ENCODE measurements at places on chromosomes 2 and 18.

- no peak for DNase-seq
These were observed 236.0 kb downstream of the DYSF start for GRCh38 chr2:71689393-71689792.

DNA sequence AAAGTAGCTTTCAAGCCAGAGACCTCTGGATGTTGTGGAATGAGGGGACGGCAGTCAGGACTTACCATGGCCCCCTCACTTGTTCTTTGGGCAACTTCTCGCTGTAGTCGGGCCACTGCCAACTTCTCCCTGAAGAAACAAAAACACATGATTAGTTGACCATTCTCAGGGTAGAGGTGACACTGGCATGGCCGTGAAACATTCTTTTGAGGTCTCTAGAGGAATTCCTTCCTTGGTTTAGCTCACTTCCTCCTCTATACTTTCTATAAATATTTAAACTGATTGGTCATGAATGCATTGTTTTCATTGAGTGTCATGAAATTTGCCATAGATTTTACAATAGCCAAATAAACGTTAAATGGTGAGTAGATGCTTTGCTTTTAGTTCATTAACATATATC lies 354.6 kb downstream of the NCKAP5 start:
- no peak for DNase-seq

- DNase-seq, result no peak
These were observed 244.3 kb downstream of the FAM210A start for GRCh38 chr18:13481820-13482617.

- peak; percentile 15 for DNase-seq
These were observed 1.1 kb downstream of the RNF103 start for GRCh38 chr2:86622519-86623042.

- DNase-seq, result peak; percentile 96
These were observed 100.5 kb downstream of the CDC42EP3 start for GRCh38 chr2:37570773-37571586.

GRCh38 chr2:16630463-16630862 lies 35.2 kb downstream of the CYRIA start:
- no peak for DNase-seq

DNA sequence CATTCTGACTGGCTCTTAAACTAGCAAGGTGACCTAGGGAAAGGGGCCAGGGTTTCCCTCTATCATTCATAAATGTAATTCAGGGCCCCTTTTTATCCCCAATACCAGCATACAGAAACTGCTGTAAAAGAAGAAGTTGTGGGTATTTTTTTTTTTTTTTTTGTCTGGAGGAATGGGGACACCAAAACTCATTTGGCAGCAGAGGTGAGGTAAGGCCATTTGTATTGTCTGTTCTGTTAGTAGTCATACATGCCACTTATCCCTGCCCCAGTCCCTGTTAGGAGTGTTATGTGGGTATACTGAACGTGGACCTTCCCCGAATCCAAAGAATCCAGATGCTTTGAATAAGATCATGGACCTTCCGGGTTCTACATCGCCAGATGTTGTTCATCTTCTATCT lies 1.7 kb downstream of the SEPTIN2 start:
- DNase-seq, result no peak

DNA sequence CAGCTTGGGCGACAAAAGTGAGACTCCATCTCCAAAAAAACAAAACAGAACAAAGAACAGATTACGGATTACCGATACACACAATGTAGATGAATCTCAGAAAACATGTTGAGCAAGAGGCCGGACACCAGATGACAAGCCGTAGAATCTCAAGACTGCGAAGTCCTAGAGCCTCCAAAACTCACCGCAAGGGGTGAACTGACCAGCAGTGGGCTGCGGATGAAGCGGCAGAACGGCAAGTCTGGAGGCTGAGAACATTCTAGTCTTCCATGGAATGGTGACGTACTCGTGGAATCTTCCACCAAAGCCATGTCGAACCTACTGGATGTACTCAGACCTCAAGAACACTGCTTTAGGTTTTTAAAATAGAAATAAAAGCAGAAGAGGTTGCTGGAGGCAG lies 198.8 kb downstream of the NDUFA10 start:
- DNase-seq, result no peak

DNA sequence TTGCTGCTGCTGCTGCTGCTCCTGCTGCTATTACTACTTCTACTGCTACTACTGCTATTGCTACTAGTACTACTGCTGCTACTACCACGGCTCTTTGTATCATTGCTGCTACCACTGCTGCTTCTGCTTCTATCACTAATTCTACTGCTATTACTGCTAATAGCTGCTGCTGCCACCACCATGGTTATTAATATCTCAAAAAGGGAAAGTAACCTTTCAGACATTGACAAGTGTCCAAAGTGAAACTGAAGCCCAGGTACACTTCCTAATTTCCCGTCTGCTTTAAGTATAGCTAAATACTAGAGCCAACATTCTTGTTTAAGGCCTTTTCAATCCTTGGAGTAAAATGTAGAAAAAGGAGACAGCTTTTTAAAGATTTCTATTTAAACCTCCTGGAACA lies 45.4 kb upstream of the EHBP1 start:
- no peak for DNase-seq

GRCh38 chr2:230329946-230330605 lies 3.1 kb downstream of the SP140L start:
- DNase-seq, result no peak

- no peak for DNase-seq
These were observed 738.1 kb upstream of the NXPH2 start for GRCh38 chr2:139518321-139518720.

DNA sequence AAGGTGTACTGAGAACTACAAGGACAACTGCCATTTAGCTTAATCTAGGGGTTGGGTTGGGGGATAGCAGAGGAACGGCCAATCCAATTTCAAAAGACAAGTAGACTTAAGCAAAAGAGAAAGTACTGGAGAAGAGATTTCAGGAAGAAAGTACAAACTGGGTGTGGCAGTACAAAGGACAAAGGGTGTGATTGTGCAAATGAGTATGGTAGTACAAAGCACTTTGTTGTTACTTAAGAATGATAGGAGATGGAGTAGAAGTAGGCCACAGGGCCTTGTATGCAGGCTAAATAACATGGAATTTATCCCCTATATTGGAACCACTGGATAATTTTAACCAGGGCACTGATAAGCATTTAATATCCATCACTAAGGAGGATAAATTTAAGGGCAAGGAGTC lies 4.7 kb upstream of the ORC2 start:
- no peak for DNase-seq

GRCh38 chr18:41587976-41588375 lies 367.1 kb upstream of the PIK3C3 start:
- DNase-seq, result no peak

DNA sequence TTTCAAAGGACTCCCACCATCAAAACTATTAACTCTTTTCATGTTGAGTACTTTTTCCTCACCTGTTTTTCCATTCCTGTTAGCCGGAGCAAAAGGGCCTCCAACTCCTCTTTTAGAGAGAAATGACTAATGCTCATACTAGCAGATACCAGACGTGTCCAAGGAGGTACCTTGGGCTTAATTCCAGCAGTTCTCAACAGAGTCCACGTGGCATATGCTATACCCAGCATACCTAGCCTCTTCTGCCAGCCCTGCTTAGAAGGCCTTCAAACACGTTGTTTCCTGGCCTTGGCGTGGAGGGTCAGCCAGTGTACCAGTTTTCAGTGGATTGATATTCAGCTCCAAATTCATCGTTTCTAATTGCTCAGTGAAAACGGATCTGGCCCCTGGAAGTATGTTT lies 123.9 kb downstream of the MGAT5 start:
- DNase-seq, result peak; percentile 34

DNA sequence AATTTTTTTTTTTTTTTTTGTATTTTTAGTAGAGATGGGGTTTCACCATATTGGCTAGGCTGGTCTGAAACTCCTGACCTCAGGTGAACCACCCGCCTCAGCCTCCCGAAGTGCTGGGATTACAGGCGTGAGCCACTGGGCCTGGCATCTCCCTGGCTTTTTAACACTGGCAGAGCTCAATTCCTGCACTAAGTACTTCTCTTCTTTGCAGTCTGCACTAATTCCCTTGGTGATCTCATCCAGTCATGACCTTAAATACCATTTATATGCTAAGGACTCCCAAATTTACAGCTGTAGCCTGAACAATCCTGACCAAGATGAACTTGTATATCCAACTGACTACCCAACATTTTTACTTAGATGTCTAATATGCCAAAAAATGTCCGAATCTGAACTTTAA lies 10.2 kb downstream of the PREPL start:
- DNase-seq, result peak; percentile 41

GRCh38 chr2:12857891-12858290 lies 141.2 kb downstream of the TRIB2 start:
- no peak for DNase-seq

GRCh38 chr18:48419277-48420022 lies 10.3 kb upstream of the ZBTB7C start:
- DNase-seq, result no peak

DNA sequence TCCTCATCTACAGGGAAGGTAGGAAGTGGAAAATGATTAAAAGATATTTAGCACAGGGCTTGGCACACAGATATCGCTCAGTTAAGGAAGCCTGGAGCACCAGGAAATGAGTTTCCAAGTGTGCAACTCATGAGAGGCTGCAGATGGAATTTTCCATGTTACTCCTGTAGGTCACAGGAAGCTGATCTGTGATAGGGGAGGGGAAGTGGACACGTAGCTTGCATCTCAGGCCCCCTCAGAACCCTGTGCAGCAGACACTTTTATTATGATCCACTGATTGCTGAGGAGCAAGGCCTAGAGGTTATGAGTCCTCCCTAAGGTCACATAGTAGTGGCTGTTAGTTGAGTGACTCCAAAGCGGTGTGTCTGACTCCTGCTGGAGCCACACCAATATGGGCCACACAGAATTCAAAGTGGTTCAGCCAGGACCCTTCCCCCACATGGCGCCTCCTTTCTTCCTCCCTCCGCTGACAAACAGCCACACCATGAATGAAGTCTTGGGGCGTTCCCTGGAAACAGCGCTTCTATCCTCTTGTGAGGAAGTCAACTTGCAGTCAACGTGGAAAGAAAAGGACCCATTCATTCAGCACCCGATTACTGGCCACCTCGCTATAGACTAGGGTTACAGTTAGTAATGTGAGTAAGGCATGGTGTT lies 21.5 kb downstream of the DYSF start:
- no peak for DNase-seq

GRCh38 chr2:4618141-4618540 lies 914.8 kb downstream of the DCDC2C start:
- no peak for DNase-seq

DNA sequence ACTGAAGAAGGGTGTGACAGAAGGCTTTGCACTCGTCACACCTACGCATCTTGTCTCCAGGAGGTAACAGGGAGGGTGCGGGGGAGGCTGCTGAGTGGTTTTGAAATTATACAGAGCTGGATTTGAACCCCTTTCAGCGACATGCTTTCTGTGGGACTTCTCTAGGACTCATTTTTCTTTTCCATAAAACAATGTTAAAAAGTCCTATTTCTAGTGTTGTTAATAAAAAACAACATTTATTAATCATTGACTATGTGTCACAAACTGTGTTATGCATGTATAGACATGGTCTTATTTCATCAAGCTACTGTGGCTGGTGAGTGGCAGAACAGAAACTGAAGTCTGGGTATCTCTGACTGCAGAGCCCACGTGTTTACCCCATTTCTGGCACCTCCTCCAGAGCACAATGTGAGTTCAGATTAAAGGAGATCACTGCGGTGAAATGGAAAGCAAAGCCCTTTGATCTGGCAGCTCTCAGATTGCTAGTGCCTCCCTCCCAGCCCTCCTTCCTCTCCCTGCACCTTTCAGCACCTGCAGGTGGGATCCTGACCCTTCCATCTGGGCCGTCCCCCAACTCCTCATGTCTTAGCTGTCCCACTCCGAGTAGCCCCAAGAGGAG lies 315.5 kb upstream of the MYT1L start:
- no peak for DNase-seq

DNA sequence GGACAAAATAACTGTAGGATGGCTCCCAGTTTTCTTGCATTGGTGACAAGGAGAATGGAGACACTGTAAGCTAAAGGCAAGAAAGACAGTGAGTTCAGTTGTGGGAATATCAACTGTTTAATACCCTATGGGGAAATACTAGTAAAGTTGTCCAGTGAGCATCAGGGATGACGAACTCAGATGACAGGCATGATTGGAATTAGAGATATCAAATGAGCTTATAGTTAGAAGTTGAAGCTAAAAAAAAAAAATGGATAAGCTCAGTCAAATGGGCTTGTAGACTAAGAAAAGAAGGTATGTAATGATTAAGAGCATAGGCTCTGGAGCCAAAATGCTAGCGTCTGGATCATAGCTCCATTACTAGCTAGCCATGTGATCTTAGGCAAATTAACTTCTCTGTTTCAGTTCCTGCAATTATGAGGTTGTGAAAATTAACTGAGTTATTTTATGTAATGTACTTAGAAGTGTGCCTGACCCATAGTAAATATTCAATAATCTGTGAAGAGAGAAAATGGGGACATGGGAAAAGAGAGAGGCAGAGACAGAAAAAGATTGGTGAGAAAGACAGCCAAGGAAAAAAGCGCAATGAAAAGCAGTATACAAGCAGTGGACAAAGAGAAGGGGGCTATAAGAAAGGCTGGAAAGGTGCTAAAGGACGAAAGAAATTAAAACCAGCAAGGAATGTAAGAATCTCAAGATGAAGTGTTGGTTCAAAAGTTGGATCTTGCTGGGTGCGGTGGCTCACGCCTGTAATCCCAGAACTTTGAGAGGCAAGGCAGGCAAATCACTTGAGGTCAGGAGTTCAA lies 95.7 kb upstream of the SLC39A10 start:
- DNase-seq, result peak; percentile 96

DNA sequence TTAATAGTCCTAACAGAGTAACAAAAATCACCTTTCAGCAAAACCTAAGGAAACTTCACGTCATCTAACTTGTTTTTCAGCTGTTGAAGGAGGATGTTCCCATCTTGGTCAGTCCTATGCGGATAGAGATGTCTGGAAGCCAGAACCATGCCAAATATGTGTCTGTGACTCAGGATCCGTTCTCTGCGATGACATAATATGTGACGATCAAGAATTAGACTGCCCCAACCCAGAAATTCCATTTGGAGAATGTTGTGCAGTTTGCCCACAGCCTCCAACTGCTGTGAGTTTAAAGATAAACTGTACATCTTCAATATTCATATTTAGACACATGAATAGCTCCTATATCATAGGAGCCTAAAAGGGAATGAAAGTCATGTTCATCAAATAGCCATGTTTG lies 10.5 kb downstream of the COL3A1 start:
- DNase-seq, result peak; percentile 95

DNA sequence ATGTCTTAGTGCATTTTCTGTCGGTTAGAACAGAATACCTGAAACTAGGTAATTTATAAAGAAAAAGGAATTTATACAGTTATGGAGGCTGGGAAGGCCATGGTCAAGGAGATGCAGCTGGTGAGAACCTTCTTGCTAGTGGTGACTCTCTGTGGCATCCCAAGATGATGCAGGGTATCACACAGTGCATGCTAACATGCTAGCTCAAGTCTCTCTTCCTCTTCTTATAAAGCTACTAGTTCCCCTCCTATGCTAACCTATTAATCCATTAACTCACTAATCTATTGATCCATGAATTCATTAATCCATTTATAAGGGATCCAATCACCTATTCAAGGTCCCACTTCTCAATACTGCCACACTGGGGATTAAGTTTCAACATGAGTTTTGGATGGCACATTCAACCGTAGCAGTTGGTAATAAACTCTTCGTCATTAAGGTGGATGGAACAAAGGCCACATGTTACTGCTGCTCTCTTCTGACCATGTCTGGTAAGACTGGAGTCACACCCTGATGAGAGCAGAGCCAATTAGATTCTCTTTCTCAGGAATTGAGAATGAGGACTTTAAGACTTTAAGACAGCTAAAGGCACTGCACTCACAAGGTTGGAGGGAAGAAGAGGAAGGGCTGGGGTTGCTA lies 211.6 kb upstream of the SMAD7 start:
- no peak for DNase-seq

Data from amniotic epithelial cell (primary cell).